Left renal cortex interstitium (tissue), 4 donors: ENCODE measurements at places on chromosomes 3 and 15. TPM values are rescaled to one million over a fixed set of nuclear protein-coding genes. Genes with fewer than 3 reads are reported as not detected.

The LXN gene
- polyA plus RNA-seq: 28.7 TPM

The RTP1 gene
- polyA plus RNA-seq: not detected

The IMPG2 gene
- 0.69 TPM for polyA plus RNA-seq

The CACNA2D3 gene
- polyA plus RNA-seq: 1.2 TPM

The CPA3 gene
- 0.47 TPM for polyA plus RNA-seq

The PARP9 gene
- polyA plus RNA-seq: 18.6 TPM

The STAB1 gene
- polyA plus RNA-seq: 37.6 TPM

The KLHL6 gene
- 1.2 TPM for polyA plus RNA-seq

The RLBP1 gene
- polyA plus RNA-seq: not detected

The GABRB3 gene
- polyA plus RNA-seq: 6.5 TPM

The CERS3 gene
- polyA plus RNA-seq: 0.38 TPM

The ITPKA gene
- polyA plus RNA-seq: 0.86 TPM

The FEZF2 gene
- not detected for polyA plus RNA-seq

The NMB gene
- 5.1 TPM for polyA plus RNA-seq

The RBP2 gene
- 0.44 TPM for polyA plus RNA-seq

The CIP2A gene
- polyA plus RNA-seq: 17.6 TPM

The AHSG gene
- polyA plus RNA-seq: 0.37 TPM

The SNUPN gene
- 32.2 TPM for polyA plus RNA-seq

The ALDH1A3 gene
- polyA plus RNA-seq: 5.6 TPM

The PLCH1 gene
- polyA plus RNA-seq: 11.9 TPM

The GOLGA8H gene
- polyA plus RNA-seq: 0.82 TPM

The GPR156 gene
- polyA plus RNA-seq: 2.6 TPM

The CADM2 gene
- polyA plus RNA-seq: 0.72 TPM

The GOLGA8S gene
- polyA plus RNA-seq: 2.0 TPM

The SCAMP2 gene
- polyA plus RNA-seq: 70.2 TPM

The ADGRG7 gene
- polyA plus RNA-seq: 0.05 TPM

The EIF2B5 gene
- polyA plus RNA-seq: 42.7 TPM

The ZCWPW2 gene
- polyA plus RNA-seq: 1.7 TPM

The GOLGA8T gene
- not detected for polyA plus RNA-seq

The ENTPD3 gene
- 2.1 TPM for polyA plus RNA-seq

The ARGFX gene
- not detected for polyA plus RNA-seq

The LIPH gene
- polyA plus RNA-seq: 1.4 TPM

The TFRC gene
- polyA plus RNA-seq: 42.1 TPM

The CRABP1 gene
- 49.0 TPM for polyA plus RNA-seq

The ANKUB1 gene
- polyA plus RNA-seq: not detected
